Upper lobe of left lung (tissue), 6 donors: ENCODE measurements at places on chromosomes 6 and 20. TPM values are rescaled to one million over a fixed set of nuclear protein-coding genes. Genes with fewer than 3 reads are reported as not detected.

- no peak overlapping the region for H3K27ac ChIP-seq
- no peaks in the 10 kb centered on the region for H3K36me3 ChIP-seq
- no peaks in the 10 kb centered on the region for H3K27me3 ChIP-seq
These were observed 73.5 kb downstream of the TNFRSF21 start for GRCh38 chr6:47235964-47236760.

DNA sequence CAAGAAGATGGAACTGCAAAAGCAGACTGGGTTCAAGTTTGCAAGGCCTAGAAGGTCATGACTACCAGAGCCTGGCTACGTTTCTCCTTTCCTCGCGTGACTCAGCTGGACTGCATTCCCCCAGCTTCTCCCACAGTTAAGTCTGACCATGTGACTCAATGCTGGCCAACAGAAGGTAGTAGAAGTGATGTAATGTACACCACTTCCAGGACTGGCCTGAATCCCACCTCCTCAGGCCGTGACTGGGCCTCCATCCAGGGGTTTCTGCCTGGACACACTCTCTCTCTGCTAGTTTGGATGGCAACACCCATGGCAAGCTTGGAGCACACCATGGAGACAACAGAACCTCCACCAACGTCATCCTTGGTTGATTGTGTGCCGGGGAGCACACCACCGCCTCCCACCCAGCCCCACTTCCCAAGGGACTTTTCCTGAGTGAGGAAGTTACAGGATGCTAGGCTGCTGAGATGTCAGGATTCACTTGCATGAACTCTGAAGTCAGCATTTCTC lies 112.0 kb upstream of the CDYL start:
- H3K4me3 ChIP-seq: no peak overlapping the region
- H3K4me1 ChIP-seq: no peaks in the 10 kb centered on the region
- no peak for DNase-seq
- H3K36me3 ChIP-seq: no peaks in the 10 kb centered on the region
- H3K27me3 ChIP-seq: no peaks in the 10 kb centered on the region

The BCAS1 gene
- total RNA-seq: 0.76 TPM

The NOTCH4 gene
- total RNA-seq: 139 TPM

The TUBB2B gene
- total RNA-seq: 3.1 TPM

DNA sequence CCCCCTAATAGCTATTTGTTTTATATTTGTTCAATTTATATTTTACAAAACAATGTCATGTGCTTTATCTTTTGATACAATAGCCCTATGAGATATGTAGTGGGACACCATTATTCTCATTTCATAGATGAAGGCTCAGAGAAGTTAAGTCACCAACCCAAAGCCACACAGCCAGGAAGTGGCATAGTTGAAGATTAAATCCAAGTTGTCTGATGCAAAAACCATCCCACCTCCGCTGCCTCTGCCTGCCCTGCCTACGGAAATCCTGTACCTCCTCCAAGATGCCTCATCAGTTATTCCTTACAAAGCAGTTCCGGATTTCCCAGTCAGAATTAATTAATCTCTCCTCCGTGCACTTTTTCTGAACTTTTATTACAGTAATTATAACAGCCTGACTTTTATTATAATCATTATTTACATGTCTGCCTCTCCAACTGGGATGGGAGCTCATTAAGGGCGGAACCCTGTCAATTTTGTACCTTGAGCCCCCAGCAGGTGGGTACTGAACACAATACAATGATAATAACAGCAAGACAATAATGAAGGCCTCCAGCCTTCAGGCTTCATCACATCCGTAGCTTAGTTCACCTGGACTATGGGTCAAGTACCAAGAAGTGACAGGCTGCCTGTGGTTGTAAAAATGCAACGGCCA lies 54.7 kb downstream of the LRFN2 start:
- H3K27me3 ChIP-seq: no peaks in the 10 kb centered on the region
- H3K36me3 ChIP-seq: no peaks in the 10 kb centered on the region
- no peak overlapping the region for H3K27ac ChIP-seq
- no peak for DNase-seq

The ULBP2 gene
- 1.8 TPM for total RNA-seq

The GSTA1 gene
- total RNA-seq: 9.4 TPM

- H3K4me3 ChIP-seq: no peak overlapping the region
- peaks cover 24% of the 10 kb centered on the region for H3K36me3 ChIP-seq
- no peak overlapping the region for H3K27ac ChIP-seq
These were observed 77.4 kb downstream of the FIG4 start for GRCh38 chr6:109768485-109768884.

DNA sequence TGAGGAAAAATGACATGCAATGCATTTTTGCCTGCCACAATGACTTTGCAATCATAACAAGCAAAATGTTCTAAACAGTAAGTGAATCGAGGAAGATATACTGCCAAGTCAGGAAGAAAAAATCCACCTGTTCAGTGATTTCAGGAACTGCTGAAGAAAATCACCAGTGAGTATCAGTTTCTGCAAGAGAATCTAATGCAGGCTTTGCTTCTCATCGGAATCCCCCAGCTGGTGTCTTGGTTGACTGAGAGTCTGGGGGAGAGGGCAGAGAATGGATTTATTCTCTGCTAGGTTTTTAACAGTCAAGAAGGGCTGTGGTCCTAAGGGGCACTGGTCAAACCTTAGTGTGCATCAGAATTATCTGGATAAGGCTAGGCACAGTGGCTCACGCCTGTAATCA lies 363.4 kb downstream of the CDH26 start:
- H3K27me3 ChIP-seq: no peaks in the 10 kb centered on the region
- H3K4me1 ChIP-seq: no peaks in the 10 kb centered on the region
- no peaks in the 10 kb centered on the region for H3K36me3 ChIP-seq
- H3K4me3 ChIP-seq: no peak overlapping the region

The FOXF2 gene
- 8.1 TPM for total RNA-seq

The PRICKLE4 gene
- total RNA-seq: 133 TPM

GRCh38 chr6:97876711-97877110 lies 593.7 kb upstream of the MMS22L start:
- no peaks in the 10 kb centered on the region for H3K27me3 ChIP-seq
- H3K36me3 ChIP-seq: no peaks in the 10 kb centered on the region
- H3K4me1 ChIP-seq: no peaks in the 10 kb centered on the region
- DNase-seq: no peak
- H3K27ac ChIP-seq: no peak overlapping the region
- H3K4me3 ChIP-seq: no peak overlapping the region

The FGD2 gene
- 60.8 TPM for total RNA-seq

The EPPIN gene
- total RNA-seq: not detected

- H3K4me1 ChIP-seq: no peaks in the 10 kb centered on the region
- no peaks in the 10 kb centered on the region for H3K27me3 ChIP-seq
- H3K4me3 ChIP-seq: no peak overlapping the region
- no peak overlapping the region for H3K27ac ChIP-seq
- no peak for DNase-seq
- H3K36me3 ChIP-seq: no peaks in the 10 kb centered on the region
These were observed 450.8 kb upstream of the SOX4 start for GRCh38 chr6:21142741-21143140.

DNA sequence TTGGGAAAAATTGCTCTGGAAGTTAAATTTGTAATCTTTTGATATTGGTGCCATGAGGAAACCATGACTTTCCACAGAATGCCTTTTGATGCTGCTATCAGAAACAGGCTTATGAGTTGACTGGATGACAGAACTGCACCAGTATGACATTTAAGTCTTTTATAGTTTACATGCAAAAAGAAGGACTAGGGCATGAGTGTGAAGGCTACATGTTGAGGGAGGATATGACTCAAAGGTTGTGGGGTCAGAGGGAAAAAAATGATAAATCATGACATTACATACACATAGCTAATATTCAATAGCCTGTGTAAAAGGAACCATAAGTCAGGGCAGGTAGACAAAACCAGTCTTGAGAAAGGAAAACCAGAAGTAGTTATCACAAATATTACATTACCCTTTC lies 182.2 kb downstream of the COL12A1 start:
- no peak overlapping the region for H3K27ac ChIP-seq
- H3K36me3 ChIP-seq: no peaks in the 10 kb centered on the region
- no peak overlapping the region for H3K4me3 ChIP-seq
- H3K4me1 ChIP-seq: no peaks in the 10 kb centered on the region
- DNase-seq: no peak
